ENCODE measurements at places on chromosomes 7 and 10. TPM values are rescaled to one million over a fixed set of nuclear protein-coding genes. Genes with fewer than 3 reads are reported as not detected.

DNA sequence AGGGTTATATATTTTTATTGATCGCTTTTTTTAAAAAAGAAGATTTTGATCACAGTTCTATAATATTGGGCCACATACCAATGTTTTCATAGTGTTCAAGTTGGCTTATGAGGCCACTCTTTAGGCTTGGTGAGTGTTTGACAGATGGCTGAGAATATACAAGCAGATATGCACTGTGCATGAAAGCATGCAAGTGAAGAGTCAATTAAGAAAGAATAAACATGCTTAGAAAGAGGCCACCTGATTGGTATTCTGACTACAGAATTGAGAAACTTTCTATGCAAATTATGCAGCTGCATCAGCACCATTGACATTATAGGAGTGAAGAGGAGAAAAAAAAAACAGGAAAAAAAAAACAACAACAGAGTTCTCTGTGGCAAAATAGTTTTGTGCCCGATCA is 39.9 kb downstream of the CABCOCO1 start:
- DNase-seq, result no peak

GRCh38 chr7:111865430-111865829 is 303.1 kb upstream of the IMMP2L start:
- no peak for DNase-seq

- DNase-seq, result peak; percentile 46
Observed at GRCh38 chr10:125006921-125007426, 65.1 kb downstream of the ZRANB1 start.

Gene ACSM6
- not detected for total RNA-seq

- DNase-seq, result peak; percentile 82
Observed at GRCh38 chr10:4283846-4284610, 499.0 kb upstream of the KLF6 start.

DNA sequence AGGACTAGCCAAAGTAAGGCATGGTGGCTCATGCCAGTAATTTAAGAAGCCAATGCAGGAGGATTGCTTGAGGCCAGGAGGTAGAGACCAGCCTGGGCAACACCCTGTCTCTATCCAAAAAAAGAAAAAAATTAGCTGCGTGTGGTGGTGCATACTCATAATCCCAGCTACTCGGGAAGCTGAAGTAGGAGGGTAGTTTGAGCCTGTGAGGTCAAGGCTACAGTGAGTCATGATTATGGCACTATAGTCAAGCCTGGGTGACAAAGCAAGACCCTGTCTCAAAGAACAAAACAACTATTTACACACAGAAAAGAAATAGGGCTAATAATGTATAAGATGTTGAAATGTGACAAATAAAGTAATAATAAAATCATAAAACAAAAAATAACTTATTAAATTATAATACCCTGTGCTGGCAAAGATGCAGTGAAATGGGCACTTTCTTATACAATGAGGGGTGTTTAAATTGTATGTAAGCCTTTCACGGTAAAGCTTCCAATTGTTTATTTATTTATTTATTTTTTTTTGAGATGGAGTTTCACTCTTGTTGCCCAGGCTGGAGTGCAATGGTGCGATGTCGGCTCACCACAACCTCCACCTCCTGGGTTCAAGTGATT is 175.2 kb downstream of the TPST1 start:
- DNase-seq, result peak; percentile 47

DNA sequence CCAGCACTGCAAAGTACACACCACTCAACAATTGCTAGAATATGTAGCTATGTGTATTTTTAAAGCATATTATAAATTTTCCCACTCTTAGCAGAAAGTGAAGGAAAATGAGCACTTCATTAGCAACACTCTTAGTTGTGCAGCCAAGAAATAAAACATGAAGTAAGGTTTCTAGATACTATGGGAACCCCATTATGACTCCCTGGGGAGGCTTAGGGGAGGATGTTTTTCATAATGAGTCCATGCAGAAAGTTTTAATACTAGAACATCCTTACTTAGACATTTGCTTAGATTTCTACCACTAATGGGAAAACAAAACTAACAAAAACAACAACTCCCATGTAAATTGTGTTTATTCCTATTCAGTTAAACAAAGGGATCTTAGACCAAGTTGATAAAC is 148.4 kb upstream of the HDAC9 start:
- no peak for DNase-seq

- DNase-seq, result no peak
Observed at GRCh38 chr10:98892523-98892922, 343.1 kb downstream of the HPSE2 start.

GRCh38 chr7:157486007-157486755 is 149.4 kb downstream of the DNAJB6 start:
- DNase-seq, result no peak

Gene LLCFC1
- not detected for total RNA-seq

DNA sequence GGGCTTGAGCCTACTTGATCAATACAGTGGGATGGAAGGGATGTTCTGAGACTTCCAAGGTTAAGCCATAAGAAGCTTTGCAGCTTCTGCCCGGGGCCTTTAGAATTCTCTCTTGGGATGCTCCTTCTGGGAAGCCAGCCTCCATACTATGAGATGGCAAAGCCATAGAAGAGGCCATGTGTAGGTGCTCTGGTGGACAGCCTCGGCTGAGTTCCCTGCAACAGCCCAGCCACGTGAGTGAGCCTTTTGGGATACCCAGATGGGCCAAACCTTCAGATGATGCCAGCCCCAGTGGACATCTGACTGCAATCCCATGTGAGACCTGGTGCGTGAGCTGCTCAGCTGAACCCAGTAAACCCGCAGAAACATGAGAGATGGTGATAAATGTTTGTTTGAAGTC is 370.6 kb downstream of the RPS24 start:
- no peak for DNase-seq

Gene PRRT4
- total RNA-seq, result not detected

Gene JAKMIP3
- under 0.01 TPM for total RNA-seq

GRCh38 chr7:87339373-87339897 is 6.0 kb upstream of the CROT start:
- DNase-seq, result no peak

GRCh38 chr7:88477976-88478375 is 171.3 kb upstream of the STEAP4 start:
- no peak for DNase-seq

GRCh38 chr7:11290863-11291262 is 317.2 kb downstream of the PHF14 start:
- no peak for DNase-seq

GRCh38 chr10:43671659-43672531 is 23.2 kb upstream of the ZNF32 start:
- peak; percentile 75 for DNase-seq

GRCh38 chr7:74231232-74231590 is 21.4 kb downstream of the LAT2 start:
- no peak for DNase-seq

Gene MPP7
- total RNA-seq, result 1.4 TPM

Gene METTL27
- 1.7 TPM for total RNA-seq

Gene CYCS
- 65.3 TPM for total RNA-seq

DNA sequence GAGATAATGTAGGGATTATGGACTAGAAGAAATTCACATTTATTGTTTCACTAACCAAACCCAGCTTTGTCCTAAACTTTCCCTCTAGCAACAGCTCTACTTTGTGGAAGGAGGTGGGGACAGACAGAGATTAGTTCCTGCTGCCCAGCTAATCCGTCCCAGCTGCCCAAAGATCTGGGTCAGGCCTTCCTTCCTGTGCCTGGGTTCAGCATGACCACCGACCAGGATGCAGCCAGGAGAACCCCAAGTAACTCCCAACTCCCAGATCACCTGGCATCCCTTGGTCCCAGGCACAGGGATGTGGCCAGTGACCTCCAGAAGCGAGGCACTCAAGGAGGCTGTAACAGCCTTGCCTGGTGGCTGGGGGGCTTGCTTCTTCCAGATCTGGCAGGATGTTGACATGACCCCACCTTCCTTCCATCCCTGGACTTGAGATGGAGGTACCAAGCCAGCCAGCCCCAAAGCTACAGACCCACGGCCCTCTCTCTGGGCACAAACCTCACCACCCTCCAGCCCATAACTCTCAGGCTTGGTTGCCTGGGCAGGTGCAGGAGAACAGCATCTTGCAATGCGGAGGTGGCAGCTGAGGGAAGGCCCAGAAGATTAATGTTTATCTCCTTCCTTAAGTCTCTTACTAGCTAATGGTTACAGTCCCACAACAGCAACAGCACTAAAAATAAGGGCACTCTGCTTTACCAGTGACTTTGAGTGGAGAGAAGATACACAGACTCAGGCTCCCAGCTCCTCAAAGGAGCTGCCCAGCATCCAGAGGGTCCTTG is 11.1 kb downstream of the CAMK2G start:
- no peak for DNase-seq

DNA sequence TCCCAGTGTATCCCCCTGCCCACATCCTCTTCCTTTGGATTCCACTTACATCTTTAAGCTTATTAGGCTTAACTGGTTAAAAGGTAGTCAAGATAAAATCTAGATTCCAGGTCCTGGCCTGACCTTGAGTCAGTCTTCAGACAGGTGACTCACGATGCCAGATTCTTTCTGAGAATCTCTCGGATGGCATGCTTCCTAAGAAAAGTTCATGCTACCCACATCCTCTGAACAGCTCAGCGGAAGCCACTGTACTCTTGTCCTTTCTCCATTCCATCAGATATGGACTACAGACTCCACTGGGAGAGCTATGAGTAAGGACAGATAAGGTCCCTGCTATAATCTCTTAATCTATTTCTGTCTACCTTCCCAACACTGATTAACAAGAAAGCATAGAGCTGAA is 43.4 kb downstream of the DNMBP start:
- DNase-seq, result peak; percentile 78

- no peak for DNase-seq
Observed at GRCh38 chr7:144534196-144534595, 130.7 kb upstream of the NOBOX start.

Gene LBX1
- not detected for total RNA-seq

Gene RRP12
- total RNA-seq, result 21.5 TPM

Gene PILRB
- 3.3 TPM for total RNA-seq

- peak; percentile 35 for DNase-seq
Observed at GRCh38 chr10:28872587-28873165, 195.4 kb downstream of the BAMBI start.

Gene CALCR
- total RNA-seq, result not detected

GRCh38 chr7:96400001-96400400 is 78.1 kb upstream of the SLC25A13 start:
- no peak for DNase-seq

Gene DDC
- total RNA-seq, result not detected

DNA sequence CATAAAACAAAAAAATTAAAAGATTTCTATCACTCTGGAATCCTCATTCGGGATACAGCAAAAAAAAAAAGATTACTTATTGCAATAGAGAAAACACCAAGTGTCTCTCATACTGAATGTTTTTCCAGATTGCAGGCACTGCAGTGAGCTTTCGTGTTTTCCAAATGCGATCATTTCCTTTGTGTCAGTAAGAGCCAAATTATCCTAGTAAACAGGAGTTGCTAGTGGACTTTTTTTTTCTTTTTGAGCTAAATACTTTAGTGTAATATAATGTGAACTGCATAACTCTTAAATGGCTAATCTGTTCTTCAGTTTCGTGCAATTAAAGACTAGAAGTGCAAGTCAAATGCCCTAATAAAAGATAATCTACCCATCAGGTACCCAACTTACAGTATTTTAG is 44.4 kb upstream of the TOMM7 start:
- DNase-seq, result peak; percentile 89

DNA sequence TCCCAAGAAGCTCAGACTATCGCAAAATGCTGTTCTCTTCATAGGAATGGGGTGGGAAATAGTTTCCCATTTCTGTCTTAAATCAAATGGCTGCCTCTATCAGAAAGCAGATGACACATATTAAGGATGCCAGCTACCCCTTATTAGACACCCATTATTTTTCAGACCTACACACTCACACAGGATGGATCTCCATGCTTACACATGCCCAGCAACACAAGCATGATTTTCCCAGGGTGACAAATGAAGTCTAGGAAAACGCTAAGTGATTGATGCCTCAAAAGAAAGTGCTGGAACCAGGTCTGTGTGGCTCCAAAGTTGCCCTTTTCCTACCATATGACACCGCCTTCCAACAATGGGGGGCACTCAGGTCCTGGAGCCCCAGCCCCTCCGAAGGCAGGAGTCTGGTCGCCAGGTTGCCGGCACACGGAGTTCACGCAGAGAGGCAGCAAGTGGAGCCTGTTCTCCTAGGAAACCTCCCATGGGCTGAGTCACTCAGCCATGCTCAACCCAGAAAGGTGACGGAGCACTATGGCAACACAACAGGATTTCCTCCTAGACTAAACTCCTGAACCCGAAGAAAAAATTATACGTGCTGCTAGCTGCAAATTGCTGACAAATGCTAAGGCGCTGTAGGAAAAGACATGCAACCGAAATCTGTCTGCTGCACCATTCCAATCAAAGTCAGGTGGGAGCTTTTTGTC is 19.8 kb downstream of the VOPP1 start:
- peak; percentile 90 for DNase-seq

Gene OR2A5
- total RNA-seq, result not detected

DNA sequence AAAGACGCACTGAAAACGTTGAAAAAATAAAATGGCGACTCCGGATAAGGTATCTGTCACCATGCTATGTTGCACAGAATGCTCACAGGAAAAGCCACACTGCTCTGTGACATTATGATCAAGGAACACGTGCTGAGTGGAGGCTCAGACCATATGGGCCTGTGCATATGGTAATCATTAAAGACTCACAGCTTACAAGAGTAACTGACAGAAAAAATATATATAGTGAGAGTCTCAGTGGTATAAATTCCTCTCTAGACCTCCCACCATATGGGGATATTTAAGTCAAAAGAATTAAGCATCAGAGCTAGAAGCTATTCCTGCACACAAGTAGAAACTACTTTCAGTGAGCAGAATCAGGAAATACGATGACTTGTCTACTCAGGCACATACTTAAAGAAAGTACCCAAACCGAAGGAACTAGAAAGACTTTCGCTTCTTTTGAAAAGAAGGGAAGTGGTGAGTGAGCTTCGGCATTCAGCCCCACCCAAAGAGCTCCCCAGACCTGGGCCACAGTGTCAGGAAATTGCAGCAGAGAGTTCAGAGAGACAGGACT is 65.1 kb upstream of the MPP7 start:
- no peak for DNase-seq

- peak; percentile 46 for DNase-seq
Observed at GRCh38 chr10:121823993-121824463, 103.8 kb downstream of the ATE1 start.

Gene SLC13A1
- total RNA-seq, result not detected

- DNase-seq, result peak; percentile 45
Observed at GRCh38 chr10:95290461-95291364, at the start of gene PDLIM1. Gene PDLIM1, minus strand, starts transcription at chr10:95291003. Its CDS starts 88 bp downstream, at chr10:95290915.

GRCh38 chr7:130432886-130433285 is 7.9 kb downstream of the CEP41 start:
- DNase-seq, result peak; percentile 29

GRCh38 chr7:4178416-4178815 is 503.7 kb upstream of the FOXK1 start:
- no peak for DNase-seq

DNA sequence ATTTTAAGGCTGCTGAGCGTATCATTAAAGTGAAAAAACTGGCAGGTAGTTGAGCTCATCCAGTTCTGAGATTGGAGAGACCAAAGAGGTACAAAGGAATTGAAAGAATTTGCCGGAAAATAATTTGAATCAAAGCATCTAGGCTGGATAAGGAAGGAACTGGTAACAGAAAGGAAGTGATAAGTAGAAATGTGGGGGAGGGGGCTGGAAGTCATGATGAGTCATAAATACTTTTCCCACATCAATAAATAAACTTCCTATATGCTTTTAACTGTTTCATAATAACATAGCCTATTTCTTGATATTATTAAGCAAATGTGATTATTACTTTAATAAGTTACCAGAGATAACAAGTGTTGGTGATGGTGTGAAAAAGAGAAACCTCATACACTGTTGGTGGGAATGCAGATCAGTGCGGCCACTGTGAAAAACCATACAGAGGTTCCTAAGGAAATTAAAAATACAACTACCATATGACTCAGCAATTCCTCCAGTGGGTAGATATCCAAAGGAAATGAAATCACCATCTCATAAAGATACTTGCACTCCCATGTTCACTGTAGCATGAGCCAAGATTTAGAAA is 27.0 kb downstream of the ZNF438 start:
- DNase-seq, result peak; percentile 90

Measured in IMR-90 (cell line).